Fibroblast of the aortic adventitia (primary cell): ENCODE measurements at places on chromosomes 3 and 15. TPM values are rescaled to one million over a fixed set of nuclear protein-coding genes. Genes with fewer than 3 reads are reported as not detected.
A peak's percentile ranks its signal among the peaks of the same experiment; 100 is the strongest.

GHSR gene
- total RNA-seq: not detected in 2 replicates

GRCh38 chr3:144112036-144112435, 140.4 kb downstream of the DIPK2A start:
- no peak for DNase-seq

FEZF2 gene
- not detected in 2 replicates for total RNA-seq

UROC1 gene
- total RNA-seq: not detected in 2 replicates

DNA sequence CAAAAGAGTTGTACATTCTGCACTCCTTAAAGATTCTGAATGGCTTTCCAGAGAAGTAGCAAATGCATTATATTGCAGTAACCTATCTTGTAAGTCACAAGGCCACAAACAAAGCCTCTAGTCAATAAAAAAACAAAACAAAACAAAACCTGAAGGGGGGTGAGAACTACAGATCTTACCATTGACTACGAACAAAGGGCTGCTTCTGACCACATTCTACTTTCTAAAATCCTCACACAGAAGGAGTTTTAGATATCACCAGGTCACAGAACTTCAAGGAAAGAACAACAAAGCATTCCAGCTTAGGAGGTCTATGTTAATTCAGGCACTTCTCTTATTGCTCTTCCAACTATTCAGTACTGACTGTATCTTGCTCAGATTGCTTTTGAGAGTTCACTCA, 343.0 kb downstream of the ZBTB20 start:
- no peak for DNase-seq

GRCh38 chr3:107045791-107046190, 331.4 kb upstream of the CCDC54 start:
- no peak for DNase-seq

GRCh38 chr3:23041918-23042696, 161.0 kb upstream of the UBE2E2 start:
- peak; percentile 79 for DNase-seq

DNA sequence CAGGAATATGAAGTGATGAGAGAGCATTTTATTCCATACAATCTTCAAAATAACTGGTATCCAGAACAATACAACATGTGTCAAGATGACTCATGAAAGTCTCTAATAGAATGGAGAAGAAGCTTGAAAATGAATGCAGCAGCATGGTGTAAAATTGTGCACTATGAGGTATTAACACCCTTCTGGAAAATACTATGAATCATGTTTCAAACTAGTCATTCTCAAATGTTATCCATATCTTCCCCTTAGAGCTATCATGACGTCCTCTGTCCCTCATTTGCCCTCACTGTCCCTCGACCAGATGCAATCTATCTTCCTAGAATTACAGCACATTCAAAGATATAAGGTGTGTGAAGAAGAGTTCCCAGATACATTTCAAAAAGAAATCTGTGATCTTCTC, 198.2 kb downstream of the NECTIN3 start:
- no peak for DNase-seq

DNA sequence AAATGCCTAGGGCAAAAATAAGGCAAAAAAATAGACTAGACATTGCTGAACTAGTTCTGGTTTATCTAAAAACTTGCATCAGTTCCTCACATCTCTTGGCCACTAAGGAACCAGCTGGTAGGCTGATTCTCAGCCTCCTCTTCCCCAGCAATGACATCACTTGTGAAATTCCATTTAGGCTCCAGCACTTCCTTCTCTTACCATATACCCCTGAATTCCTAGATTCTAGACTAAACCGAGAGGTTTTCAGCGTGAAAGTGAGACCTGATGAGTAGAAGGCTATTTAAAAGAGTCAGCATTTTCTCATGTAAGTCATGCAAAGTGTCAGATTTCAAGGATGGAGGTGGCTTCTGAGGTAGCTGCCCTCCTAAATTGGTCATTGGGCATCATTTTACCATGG, 247.1 kb upstream of the CDIN1 start:
- peak; percentile 43 for DNase-seq

GRCh38 chr3:58411851-58412830, 21.5 kb downstream of the PDHB start:
- no peak for DNase-seq

DNA sequence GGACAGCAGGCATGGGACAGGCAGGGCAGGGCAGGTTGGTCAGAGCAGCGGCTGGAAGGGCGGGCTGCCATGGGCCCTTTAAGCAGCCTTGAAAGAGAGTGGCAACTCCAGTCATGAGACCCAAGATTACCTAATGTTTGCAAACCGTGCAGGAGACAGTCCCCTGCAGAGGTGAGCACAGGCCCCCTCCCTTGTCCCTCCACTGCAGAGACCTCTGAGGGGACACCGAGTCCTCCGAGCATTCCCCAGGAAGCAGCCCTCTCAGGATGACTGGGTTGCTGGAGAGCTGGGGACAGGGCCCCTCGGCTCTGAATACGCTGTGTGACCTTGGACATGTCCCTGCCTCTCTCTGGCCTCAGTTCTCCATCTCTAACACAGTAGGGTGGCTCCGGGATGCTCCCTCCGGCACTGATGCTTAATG, 81.4 kb downstream of the IQSEC1 start:
- no peak for DNase-seq

DNA sequence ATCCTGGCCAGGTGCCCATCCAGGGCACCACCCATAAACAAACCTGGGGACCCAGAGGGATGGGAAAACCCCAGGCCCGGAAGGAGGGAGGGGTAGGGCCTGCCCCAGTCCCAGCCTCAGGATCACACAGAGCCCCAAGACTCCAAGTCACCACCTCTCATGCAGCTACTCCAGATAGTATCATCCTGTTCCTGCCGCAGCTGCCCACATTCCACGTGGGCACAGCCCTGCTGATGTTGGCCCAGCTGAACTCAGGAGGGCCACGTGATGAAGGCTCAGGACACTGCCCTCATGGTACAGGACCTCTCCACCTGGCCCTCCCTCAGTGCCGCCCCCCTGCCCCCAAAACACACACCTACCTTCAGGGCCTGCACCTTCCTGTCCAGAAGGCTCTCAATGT, 69.5 kb downstream of the CACNA2D2 start:
- DNase-seq: no peak

GRCh38 chr15:61315471-61315870, 86.4 kb upstream of the RORA start:
- no peak for DNase-seq

DNA sequence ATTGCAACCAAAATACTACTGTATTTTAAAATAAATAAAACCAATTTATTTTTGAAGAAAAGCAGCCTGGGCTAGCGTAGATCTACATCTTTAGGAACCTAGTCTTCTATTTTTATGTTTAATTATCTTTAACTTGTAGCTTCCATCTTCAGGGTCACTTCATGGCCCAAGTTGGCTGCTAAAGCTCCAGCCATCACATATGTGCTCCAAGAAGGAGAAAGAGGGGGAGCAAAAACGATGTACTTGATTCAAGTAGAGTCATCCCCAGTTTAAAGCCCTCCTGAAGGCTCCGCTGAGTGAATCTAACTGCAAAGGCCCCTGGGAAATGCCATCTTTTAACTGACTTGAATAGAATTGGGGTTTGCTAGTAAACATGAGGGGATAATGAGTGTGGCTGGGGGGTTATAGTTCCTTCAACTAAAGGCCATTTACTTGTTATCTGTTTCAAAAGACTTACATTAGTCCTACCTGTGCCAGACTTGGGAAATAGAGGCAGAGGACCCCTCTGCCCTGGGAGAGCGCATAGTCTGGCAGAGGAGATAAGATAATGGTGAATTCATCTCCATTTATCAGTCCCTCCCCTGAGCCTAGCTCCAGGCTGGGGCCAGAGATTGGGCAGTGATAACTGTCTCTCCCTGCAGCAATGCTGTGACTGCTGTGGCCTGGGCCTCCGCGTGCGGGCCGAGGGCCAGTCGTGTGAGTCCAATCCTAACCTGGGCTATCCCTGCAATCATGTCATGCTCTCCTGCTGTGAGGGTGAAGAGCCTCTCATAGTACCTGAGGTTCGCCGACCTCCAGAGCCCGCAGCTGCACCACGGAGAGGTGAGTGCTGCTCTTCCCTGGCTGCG, 64.6 kb downstream of the FBLN2 start:
- DNase-seq: no peak

- DNase-seq: no peak
These were observed 50.5 kb upstream of the ABI3BP start for GRCh38 chr3:101043687-101044078.

DNA sequence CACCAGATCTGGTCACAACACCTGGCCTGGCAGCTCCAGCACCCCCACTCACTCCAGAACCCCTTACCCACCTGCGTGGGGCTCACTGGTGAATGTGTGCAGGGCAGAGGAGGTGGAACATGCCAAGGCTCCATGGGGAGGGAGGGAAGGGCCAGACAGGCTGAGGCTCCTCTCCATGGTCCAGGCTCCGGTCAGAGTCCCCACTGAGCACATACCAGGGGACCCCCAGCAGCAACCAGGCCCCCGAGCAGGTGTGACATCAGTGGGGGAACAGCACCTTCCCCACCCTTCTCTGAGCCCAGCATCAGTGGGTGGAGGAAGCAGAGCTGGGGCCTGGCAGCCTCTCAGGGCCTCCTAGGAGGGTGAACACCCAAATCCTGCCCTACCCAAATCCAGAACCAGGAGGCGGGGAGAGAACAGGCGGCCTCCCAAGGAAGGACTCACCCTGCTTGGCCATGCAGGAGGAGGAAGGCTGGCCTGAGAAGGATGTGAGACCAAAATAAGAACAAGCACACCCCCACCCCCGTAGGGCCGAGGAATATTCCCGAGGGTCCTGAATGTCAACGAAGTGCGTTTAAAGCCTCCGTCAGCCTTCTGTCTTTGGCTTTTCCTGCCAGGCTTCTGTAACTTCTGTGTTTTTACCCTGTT, 1.1 kb upstream of the GP9 start:
- no peak for DNase-seq

GRCh38 chr3:85821130-85821756, 862.5 kb downstream of the CADM2 start:
- DNase-seq: no peak

GCHFR gene
- 0.82 and 2.0 TPM in 2 replicates for total RNA-seq

DNA sequence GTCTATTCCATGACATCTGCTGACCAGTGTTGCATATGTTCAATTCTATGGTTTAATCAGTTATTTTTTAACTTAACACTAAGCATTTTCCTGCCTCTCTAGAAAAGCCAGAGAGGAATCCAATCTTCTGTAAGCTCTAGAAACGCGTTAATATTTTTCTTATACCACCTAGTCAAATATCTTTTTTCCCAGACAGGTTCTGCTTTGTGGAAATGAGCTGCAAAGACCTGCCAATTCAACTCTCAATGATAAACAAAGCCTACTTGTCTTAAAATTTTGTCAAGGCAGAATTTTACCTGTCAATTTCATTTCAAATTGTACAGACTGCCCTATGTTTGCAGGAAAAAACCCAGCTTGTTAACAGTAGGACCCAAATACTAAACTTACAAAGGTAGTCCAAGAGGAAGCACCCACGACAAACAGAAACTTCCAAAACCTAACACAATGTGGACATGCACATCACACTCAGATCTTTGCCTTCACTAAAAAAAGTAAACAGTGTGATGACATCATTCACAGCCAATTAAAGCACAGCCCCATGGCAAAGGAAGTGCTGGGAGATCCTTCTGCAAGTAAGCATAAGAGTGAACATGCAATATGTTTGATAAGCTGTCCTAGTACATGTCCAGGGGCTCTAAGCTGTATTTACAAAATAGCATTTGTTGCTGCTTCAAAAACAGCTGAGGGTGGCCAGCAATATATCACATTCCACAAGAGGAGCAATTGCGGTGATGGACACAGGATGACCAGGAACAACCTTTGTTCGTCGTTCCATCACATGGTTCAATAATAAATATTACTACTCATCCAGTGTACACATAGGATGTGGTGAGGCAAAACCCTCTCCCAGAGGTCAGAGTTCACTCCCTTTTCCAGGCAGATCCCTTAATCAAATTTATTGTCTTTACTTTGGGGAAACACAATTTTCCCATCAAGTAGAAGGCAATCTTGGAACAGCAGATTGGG, 139.4 kb upstream of the TSC22D2 start:
- no peak for DNase-seq

GRCh38 chr3:5140839-5141238, 18.7 kb downstream of the ARL8B start:
- DNase-seq: no peak

AHSG gene
- total RNA-seq: not detected in 2 replicates

TNFSF10 gene
- total RNA-seq: 1.1 and 5.0 TPM in 2 replicates

KNG1 gene
- total RNA-seq: not detected in 2 replicates

KLHL6 gene
- not detected in 2 replicates for total RNA-seq

DNA sequence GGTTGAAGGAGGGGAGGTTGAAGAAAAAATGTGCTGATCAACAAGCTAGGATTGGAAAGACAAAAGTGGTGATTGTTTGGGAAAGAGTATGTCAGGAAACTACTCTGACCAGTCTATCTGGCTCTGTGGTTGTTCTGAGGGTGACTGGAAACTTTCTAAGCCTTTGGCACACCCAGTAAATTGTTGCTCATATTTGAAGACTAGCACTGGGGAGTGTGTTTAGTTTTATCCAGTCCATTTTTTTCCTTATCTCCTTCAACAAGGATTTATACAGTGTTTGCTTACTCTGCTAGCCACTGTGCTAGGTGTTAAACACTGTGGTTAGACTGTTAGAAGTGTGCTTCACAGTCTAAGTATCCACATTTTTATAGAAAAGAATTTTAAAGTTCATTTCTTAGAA, 28.8 kb downstream of the PPM1L start:
- no peak for DNase-seq
